Activated CD4-positive, alpha-beta T cell treated with anti-CD3 and anti-CD28 coated beads, Interleukin-2, Interleukin-4, amounts not matched to agents 100 ng/mL and 50 ng/mL, durations not matched to agents 16 hours and 8 hours (primary cell): ENCODE measurements at places on chromosomes 4 and X.

DNA sequence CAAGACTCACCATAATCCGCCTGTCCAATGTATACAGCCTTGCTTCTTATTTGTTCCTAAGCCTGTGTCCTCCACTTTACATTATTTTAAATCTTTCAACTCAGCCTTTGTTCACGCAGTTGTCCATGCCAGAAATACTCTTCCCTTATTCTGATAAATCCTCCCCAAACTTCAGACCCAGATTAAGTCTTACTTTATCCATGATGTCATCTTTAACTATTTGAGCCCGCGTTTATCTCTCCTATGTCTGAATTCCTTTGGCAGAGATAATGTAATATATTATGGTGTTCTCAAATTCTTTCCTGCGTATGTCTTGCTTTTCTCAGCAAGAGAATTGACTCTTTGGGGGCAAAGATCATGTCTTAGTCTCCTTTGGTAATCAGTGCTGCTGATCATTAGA, 129.6 kb downstream of the LUZP4 start:
- no peak for DNase-seq

DNA sequence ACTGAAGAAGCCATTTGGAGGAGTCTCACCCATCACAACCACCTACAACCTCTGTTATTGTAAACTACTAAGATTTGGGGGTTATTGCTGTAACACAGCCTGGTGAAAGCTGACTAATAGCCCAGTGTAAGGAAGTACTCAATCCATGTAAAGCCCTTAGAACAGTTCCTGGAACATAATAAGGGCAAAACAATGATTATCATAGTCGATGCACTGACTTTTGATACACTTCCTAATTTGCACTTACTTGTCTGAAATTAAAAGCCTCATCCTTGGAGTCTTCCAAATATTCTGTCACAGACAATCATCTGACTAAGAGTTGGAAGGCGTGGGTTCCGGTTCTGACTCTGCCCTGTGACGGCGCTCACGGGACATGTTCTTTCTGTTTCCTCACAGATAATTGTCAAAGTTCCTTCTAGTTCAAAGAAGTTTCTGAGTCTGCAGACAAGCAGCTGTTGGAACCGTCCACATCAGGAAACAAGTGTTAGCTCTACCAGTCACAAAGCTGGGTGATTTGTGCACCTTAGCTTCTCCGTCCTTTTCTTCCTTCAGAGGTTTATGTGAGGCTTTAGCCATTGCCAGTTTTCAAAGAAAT, 33.4 kb upstream of the RASGEF1B start:
- DNase-seq: peak; percentile 68

- DNase-seq: no peak
These were observed 386.2 kb downstream of the RAB28 start for GRCh38 chr4:13097971-13098370.

DNA sequence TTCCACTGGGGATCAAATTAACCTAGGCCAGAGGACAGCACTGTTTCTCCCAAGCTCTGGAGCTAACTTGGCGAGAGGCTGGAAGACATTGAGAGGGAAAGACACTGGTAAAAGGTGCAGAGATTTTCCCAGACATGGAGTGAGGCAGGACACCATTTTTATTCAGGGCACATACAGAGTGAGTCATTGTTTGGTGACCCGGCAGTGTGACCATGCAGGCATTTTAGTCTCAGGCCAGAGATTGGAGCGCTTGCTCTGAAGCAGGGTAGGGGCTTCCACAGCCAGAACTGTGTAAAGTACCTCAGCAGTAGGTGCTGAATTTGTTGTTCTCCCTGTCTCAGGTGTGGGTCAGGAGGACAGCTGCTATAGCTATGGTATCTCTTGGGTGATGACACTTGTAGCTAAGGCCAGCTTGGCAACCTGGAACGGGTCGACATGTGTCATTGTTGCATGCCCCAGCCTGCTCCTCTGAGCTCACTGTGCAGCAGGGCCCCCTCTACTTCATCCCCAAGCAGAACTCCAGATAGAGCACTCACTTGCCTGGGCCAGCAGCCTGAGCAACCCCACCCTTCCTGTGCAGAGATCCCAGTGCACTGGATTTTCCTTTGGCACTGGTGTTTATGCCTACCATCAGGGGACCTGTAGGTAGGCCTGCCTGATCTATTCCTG, 79.8 kb upstream of the ATP8A1 start:
- no peak for DNase-seq

GRCh38 chrX:66680451-66680850, 41.6 kb upstream of the EDA2R start:
- DNase-seq: no peak

DNA sequence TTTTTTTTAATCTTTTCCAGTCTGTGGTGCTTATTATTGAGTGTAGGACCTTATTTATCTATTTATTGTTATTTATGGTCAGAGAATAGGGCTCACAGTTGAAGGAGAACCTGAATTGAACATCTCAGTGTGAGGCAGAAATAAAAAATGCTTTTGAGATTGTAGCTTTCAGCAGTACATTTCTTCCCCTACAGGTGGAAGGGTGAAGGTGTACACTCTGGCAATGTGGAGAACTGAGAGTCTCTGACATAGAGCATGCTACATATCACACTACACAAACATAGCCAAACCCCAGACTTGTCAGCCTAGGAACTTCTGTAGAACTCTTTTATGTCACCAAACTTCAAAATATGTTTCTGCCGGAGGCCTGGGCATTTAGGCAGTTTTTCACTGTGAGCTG, 140.2 kb downstream of the STIM2 start:
- DNase-seq: no peak

- DNase-seq: no peak
These were observed 5.2 kb upstream of the TLR6 start for GRCh38 chr4:38861791-38862190.

- no peak for DNase-seq
These were observed 52.0 kb downstream of the CXorf58 start for GRCh38 chrX:23959781-23960180.

GRCh38 chr4:83732114-83732635, 196.3 kb downstream of the GPAT3 start:
- no peak for DNase-seq

GRCh38 chr4:188975271-188975670, 836.0 kb downstream of the TRIML1 start:
- no peak for DNase-seq

GRCh38 chrX:40166582-40166981, 68.8 kb upstream of the BCOR start:
- no peak for DNase-seq

- DNase-seq: no peak
These were observed 147.9 kb downstream of the SLC4A4 start for GRCh38 chr4:71486550-71487343.

DNA sequence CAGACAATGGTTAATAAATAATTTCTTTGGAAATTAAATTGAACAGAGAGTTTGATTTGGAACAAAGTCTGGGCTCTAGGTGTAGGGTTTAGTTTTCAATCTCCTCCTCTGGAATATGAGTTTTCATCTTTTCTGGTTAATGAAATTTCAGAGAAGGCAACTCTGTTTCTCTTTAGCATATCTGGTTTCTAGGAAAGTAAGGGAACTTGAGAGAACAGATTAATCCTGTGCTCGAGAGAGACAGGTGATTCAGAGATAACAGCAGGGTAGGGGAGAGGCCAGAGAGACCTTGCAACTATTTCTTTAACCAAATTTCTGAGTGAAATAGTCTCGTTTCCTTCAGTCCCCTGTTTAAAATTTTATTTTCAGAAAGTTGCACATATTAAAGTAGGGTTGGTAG, 275.4 kb downstream of the GALNTL6 start:
- DNase-seq: no peak

GRCh38 chr4:7469023-7469422, 34.3 kb upstream of the PSAPL1 start:
- DNase-seq: no peak

GRCh38 chrX:53479301-53479700, 45.1 kb upstream of the HSD17B10 start:
- no peak for DNase-seq

DNA sequence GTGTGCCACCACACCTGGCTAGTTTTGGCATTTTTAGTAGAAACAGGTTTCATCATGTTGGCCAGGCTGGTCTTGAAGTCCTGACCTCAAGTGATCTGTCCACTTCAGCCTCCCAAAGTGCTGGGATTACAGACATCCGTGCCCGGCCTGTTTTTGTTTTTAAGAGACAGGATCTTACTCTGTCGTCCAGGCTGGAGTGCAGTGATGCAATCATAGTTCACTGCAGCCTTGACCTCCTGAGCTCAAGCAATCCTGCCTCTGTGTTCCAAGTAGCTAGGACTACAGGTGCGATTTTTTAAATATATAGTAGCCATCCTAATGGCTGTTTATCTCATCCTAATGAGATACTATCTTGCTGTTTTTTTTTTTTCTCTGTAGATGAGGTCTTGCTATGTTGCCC, 47.6 kb downstream of the RNF212 start:
- DNase-seq: no peak

DNA sequence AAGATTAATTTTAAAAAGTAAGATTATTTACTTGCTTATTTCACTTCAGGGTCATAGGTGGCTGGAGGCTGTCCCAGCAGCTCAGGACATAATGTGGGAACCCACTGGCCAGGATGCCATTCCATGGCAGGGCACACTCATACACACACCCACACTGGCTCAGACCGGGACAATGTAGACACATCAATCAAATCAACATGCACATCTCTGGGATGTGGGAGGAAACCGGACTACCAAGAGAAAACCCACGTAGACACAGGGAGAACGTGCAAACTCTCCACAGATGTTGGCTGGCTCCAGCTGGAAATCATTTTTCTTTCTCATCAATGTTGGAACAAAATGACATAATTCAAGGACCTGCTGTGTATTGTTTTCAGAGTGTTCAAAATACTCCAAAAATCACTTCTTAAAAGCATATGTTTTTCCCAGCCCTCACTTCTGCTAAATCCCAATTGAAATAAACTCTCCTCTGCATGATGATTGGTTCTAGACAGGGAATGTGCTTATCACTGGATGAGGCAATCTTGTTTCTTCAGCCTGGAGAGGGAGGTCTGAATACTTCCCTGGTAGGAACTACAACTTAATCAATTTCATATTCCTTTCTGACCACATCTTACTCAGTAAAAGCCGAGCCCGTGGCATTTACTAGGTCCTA, 18.6 kb upstream of the CPE start:
- no peak for DNase-seq

DNA sequence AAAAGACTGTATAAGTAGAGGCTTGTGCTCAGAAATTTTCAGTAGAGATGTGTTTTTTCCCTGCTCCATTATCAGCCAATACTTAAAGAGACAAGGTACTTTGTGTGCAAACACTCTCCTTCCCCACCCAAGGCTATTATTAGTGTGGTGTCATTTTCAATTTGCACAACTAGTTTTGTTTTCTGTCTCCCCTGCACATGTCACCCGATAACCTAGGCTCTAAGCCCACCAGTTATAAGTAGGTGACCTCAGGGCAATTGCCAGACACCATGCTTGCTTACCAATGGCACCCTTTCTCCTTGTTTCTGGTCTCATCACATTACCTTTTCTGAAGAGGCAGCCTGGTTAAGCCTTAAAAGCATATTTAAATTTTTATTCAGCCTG, 8.0 kb upstream of the GUCY1A1 start:
- no peak for DNase-seq

- no peak for DNase-seq
These were observed 71.3 kb downstream of the MAP3K15 start for GRCh38 chrX:19443869-19444526.

DNA sequence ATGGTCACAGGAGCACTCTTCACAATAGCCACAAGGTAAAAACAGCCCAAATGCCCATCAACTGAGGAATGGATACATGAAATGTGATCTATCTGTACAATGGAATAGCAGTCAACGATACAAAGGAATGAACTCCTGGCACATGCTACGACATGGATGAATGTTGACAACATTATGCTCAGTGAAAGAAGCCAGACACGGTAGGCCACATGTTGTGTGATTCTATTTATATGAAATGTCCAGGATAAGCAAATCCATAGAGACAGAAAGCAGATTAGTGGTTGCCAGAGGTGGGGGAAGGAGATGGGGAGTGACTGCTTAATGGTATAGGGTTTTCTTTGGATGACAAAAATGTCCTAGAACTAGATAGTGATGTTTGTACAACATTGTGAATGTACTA, 58.7 kb upstream of the GPM6B start:
- no peak for DNase-seq
